ENCODE measurements at places on chromosomes 3 and 15.

DNA sequence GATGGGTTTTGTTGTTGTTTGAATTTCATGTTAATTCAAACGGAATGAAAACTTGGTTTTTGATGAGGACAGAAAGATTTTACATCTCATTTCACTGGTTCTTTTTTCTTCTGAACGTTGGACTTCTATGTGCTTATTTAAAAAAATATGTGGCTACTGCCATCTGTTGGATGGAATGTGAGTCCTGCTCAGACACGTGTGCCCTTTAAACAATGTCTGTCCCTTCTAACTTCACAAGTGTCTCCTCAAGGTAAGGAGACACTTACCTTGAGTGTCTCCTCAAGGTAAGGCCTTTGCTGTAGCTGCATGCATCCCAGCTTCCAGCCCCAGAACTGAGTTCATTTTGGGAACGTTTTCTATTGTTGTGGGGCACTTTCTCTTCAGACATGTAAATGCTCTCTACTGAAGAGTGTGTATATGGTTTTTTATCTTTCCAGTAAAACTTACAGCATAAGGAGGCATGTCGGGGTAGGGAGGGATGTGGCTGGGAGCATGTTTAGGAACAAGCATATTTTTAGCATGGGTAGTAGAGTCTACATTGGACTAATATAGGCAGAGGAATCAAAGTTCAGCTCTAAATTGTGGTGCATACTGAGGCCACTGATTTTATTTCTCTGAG lies 63.1 kb upstream of the UBE3A start:
- no peak for DNase-seq

- peak; percentile 62 for DNase-seq
Measured at GRCh38 chr15:40843885-40844695, at the start of gene SPINT1. SPINT1 (plus strand) TSS chr15:40844048; CDS start chr15:40844555, 507 bp downstream.

- DNase-seq, result no peak
Measured at GRCh38 chr3:75396316-75396802, 267.8 kb upstream of the FRG2C start.

GRCh38 chr15:20645956-20646355 lies 104.4 kb upstream of the GOLGA6L6 start:
- peak; percentile 65 for DNase-seq

- no peak for DNase-seq
Measured at GRCh38 chr3:115217678-115218451, 70.8 kb upstream of the ZBTB20 start.

GRCh38 chr3:197734667-197735318 lies 1.9 kb downstream of the RUBCN start:
- no peak for DNase-seq

DNA sequence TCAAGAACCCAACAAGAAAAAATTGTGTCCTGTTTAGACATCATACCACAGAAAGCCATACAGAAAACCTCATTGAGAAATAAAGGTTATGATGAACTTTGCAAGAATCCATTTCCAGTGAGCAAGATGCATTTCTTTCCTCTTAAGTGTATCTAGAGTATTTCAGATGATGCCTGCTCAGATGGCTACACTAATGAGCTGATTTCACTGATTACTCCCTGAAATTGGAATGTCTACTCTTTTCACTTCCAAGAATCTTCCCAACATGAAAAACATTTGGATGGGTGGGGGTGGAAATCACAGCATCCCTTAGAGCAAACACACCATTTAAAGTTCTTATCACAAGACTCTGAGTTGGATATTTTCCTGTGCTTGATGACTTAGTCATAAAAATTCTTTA lies 41.4 kb upstream of the IL12A start:
- DNase-seq, result no peak

GRCh38 chr3:25094932-25095685 lies 333.0 kb upstream of the RARB start:
- DNase-seq, result no peak

GRCh38 chr3:184345317-184346144 lies 8.1 kb downstream of the FAM131A start:
- no peak for DNase-seq

DNA sequence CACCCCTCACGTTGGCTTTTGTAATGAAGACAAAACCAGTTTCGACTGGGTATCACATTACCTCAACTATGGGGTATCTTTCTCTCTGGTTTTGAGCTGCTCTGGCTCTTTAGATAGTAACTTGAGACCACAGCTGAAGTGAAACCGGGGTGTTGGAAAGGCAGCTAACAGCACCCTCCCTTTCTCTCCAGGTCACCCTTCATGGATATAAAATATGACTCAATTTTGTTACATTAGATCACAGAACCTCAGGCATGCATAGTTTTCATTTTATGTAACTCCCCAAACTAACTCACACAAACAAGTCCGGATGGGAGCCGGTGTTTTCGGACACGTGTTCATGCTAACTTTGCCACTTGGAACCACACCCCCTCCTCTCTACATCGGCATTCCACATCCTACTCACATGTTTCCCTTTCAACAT lies 90.7 kb downstream of the NR2F2 start:
- no peak for DNase-seq

DNA sequence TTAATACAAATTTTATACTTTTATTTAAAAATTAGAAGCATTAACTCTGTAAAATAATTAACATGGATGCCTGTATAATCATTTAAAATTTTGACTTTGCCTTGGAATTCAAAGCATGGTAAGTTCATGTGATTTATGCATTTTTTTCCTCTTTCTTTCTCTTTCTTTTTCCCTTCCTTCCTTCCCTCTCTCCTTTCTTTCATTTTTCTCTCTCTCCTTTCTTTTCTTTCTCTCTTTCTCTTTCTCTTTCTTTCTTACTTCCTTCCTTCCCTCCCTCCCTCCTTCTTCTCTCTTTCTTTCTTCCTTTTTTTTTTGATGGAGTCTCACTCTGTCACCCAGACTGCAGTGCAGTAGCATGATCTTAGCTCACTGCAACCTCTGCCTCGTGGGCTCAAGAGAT lies 53.8 kb upstream of the P3H2 start:
- no peak for DNase-seq

- DNase-seq, result no peak
Measured at GRCh38 chr3:169509359-169509758, 154.2 kb downstream of the MECOM start.

- no peak for DNase-seq
Measured at GRCh38 chr3:50390508-50391224, 31.3 kb upstream of the TMEM115 start.

GRCh38 chr15:82880704-82881103 lies 71.3 kb downstream of the WHAMM start:
- no peak for DNase-seq

GRCh38 chr3:15382405-15382923 lies 44.9 kb downstream of the METTL6 start:
- DNase-seq, result no peak

DNA sequence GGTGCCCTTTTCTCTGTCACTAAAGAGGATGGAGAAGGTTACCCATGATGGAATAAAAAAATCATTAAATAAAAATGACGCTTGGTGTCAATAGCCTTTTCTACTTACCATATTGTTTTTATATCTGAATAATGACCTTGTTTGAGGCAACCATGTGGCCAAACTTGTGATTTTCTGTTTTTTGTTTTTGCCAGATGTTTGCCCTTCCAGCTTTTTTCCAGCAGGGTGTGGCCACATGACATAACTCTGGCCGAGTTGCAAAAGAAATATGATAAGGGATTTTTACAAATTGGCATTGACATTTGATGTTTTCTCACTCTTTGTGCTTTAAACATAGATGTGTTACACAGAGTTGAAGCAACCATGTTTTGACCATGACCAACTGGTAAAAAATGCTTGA lies 39.7 kb upstream of the EPHA3 start:
- no peak for DNase-seq

- DNase-seq, result no peak
Measured at GRCh38 chr15:51025454-51025846, 69.3 kb downstream of the TNFAIP8L3 start.

DNA sequence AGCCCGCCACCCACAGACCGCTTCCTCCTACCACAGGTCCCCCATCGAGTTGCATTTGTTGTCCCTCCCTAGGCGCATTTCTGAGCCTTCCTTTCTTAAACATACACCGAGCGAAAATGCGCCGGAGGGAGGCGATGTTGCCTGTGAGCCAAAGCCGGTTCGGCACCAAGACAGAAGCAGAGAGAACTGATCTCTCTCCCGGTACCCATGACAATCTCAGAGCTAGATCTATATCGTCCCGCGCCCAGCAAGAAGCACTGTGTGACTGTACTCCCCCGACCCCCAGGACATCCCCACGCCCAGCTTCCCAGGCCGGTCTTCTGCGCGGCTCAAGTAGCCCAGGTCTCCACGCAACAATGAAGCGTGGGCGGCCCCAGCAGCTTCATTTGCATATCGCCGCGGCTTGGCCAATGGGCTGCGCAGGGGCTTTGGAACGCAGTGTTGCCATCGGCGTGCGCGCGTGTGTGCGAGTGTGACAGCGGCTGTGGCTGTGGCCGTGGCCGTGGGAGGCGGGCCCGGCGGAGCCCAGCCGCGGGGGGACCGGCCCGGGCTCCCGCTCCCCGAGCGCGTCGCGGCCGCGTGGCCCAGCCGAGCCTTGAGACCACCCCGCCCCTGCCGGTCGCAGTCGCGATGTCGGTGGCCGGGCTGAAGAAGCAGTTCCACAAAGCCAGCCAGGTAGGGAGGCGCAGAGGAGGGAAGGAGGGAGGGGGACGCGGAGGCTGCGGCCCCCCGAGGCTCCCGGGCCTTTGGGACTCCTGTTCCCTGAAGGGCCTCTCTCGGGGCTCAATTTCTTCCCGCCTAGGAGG lies at the start of gene SH3GL3:
SH3GL3 (plus strand) TSS at position 438 of the 806 bp plus-strand sequence; CDS start at position 631, 193 bp downstream.
- peak; percentile 80 for DNase-seq

DNA sequence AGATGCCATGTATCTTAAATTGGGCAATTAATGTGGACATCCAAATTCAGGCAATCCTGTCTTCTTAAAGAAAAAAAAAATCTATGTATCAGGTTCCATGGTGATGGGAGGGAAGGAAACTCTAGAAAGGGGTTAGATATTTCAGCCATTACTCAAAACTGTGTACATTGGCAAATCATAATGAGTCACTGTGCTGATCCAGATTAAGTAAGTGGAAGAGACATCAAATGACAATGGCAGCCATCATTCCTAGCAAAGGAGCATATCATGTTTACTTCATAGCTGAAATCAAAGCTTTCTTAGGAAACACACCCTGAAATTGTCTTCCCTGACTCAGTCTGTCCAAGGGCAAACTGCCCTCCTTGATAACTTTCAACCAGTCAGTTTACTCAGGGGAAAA lies 713.3 kb upstream of the GBE1 start:
- DNase-seq, result no peak

DNA sequence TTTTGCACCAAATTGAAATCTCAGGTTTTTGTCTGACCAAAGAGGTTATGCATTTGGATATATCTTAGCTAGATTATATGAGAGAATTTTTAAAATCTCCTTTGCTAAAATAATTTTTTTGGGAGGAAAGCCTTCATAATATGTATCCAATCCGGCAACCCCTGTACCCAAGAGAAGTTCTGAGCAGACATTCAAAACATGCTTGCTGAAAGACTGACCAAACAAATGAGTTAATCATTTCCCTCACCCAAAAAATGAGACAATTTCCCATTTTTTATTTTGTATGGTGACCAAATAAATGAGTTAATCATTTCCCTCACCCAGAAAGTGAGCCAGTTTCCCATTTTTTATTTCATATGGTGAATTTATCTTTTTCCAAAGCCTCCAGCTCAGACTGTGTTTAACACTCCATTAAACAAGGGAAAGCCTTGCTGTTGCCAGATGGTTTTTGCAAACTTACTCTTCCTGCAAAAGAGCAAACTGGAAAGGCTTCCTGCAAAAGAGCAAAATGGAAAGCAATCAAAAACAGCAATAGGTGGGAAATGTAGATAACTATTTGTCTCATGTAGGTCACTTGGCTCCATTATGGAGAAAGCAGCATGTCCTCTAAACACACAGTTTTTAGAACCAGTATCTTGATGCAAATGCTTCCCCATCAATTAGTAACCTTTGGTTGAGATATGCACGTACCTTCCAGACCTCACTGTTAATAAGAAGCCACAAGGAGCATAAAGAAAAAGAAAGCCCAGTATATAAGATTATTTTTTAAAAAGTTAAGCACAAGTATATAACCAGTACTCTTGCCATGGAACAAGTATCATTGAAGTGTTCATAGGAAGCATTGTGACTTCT lies 78.4 kb upstream of the OSTN start:
- no peak for DNase-seq

- DNase-seq, result no peak
Measured at GRCh38 chr15:25944386-25944785, 81.3 kb upstream of the ATP10A start.

DNA sequence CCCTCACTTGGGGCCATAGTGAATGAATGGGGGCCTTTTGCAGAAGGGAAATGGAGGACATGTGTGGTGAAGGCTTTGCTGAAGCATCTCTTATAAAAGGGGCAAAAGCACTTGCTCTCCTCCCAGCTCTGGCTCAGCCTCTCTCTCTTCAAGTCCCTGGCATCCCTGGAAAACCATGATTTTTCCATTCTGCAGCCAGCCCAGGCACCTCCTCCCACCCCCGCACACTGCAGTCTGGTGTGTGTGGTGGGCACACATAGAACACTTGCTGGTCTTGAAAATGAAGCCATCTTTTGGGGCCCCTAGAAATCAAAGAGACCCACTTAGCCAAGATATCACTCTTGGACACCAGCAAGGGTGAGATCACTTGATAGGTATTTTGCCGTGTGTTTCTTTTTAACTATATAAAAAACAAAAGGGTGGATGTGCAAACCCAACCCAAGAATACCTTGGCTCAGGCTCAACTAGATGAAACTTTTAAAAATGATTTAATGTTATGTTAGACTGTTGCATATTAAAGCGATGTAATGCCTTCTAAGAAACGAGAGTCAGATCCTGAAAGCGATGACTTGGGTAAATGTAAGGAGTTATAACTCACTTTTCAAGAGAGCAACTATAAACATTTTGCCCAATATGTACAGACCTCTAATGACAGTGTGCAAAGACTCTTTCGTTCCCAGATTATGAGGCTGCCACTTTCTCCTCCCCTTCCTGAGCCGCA lies 16.4 kb upstream of the ALDH1A3 start:
- no peak for DNase-seq

GRCh38 chr3:118262800-118263402 lies 771.7 kb downstream of the IGSF11 start:
- DNase-seq, result no peak

DNA sequence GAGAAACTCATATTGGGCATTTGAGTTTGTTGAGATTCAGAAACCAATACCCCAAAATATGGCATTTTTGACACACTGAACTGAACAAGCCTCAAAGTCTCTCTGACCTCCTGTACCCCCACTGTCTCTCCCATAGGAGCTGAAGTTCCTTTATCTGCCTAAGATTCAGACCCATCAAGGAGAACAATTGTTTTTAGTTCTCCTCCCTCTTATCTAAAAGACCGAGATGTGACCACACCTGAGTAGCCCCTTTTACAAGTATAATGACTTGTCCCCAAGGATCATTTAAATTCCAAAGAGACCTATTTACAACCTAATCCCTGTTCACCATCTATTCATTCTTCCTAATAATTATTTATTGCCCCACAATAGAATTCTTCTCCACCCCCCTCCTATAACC lies 122.1 kb upstream of the PLAAT1 start:
- DNase-seq, result no peak
